ENCODE measurements at places on chromosomes 5 and 9.
A peak's percentile ranks its signal among the peaks of the same experiment; 100 is the strongest.

- peak; percentile 80 for DNase-seq
Measured at GRCh38 chr5:148912714-148913398, 86.4 kb downstream of the ADRB2 start.

DNA sequence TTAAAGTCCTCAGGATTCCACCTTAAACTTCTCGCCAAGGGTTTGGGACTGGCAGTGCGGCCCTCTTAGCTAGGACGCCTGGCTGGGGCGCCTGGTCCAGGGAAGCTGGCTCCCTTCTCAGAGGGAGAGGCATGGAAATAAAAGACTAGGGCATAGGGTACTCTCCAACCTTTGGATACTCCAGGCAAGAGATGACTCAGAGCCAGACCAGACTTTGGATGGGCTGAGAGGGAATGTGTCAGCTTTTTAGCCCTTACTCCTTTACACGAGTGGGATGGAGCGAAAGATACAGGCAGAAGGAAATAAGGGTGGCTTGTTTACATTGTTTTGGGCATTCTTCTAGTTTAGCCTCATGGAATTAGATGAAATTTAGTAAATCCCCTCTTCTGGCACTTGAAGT, 48.2 kb downstream of the IL31RA start:
- DNase-seq = no peak

DNA sequence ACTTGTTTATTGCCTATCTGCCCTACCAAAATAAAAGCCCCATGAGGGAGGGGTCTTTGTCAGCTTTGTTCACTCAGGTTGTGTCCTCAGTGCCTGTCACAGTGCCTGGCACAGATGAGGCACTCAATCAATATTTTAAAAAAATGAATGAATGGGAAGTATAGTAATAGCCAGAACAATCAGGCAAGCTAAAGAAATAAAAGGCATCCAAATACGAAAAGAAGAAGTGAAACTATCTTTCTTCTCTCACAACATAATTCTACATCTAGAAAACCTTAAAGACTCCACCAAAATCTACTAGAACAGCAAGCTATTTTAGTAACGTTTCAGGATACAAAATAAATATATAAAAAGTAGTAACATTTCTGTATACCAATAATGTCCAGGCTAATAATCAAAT, 37.8 kb upstream of the C5orf63 start:
- DNase-seq = no peak

- DNase-seq = no peak
Measured at GRCh38 chr9:109639674-109640579, 140.1 kb upstream of the PALM2AKAP2 start.

DNA sequence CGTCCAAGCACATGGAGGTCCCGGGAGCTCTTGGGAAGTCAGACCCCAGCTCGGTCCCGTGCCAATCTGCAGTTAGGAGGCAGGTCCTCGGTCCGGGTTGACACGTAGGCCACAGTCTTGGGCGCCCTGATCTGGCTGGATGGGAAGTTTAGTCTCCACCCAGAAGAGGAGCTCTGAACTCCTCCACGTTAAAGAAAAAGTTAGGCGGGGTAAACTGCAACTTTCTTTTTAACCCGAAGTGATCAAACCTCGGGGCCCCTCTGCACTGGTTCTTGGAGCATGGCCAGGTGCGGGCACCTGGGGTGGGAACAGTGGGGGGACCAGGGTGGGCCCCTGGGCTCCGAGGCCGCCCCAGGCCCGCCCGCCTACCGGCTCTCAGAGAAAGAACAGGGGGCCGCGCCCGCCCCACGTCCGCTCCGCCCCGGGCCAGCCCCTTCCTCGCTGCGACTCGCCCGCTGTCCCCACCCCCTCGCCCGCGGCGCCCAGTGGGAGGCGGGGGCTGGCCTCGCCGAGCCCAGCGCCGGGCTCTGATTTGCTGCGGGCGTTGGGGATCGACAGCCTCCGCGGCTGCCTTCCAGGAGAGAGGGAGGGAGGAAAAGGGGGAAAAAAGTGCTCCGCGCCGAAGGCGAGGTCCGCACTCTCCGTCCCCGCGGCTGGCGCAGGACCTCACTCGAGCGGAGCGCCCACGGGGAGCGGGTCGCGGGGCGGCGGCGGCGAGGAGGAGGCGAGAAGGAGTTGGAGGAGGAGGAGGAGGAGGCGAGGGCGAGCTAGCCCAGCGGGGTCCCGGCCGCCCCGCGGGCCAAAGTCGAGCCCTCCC, at the start of gene COL5A1:
TSS of gene COL5A1 (plus strand) at position 631 of the 817 bp plus-strand sequence. CDS start 385 bp downstream, outside the sequence.
- DNase-seq = peak; percentile 85

DNA sequence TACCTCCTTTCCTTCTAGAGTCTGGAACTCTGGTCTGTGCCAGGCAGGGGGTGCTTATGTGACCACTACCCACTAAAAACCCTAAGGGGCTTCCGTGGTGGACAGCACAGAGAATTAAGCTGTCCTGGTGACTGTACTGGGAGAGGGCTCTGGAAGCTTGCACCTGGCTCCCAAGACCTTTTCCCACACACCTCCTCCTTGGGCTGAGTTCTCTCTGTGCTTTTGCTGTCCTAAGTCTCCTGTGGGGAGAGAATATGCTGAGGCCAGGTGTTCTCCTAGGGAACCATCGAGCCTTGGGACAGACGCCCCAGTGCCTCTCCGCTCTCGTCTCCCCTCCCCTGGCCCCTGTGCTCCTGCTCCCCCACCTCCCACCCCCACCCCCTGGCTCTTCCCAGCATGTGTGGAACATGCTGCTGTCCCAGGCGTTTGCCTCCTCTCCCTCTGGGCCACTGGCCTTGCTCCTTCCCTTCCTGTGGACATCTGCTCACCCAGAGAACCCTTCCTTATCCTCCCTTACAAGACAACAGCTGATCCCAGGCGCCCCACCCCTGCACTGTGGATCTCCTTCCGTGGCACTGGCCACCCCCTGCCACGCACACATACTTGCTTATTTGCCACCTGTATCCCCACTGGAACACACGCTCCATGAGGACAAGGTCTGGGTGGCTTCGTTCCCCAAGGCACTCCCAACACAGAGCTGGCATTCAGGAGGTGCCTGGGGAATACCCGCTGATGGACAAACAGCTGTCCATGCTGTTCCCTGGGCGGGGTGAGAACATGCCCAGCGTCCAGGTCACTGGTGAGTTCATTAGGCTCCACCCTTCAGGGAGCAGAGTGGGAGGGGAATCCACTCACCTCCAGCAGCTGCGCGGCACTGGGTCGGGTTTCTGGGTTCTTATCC, 83.0 kb downstream of the STK10 start:
- DNase-seq = no peak

DNA sequence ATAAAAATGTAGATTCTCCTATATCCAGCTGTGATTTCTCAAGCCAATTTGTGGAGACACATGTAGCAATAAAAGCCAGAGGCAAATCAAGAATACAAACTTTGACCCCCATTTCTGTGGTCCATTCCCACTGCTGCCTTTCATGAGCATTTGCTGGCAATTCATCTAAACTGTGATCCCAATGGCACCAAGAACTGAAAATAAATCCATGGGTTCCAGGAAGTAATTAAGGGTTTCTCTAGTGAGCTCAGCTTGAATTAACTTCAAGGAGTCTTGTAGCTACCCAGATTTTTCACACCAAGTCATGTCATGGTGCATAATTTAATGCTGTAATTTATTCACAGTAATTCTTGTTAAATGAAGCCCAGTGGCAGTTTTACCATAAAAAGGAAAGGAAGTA, 145.0 kb upstream of the SMC2 start:
- DNase-seq = no peak

GRCh38 chr5:10562201-10563109, 1.4 kb upstream of the ANKRD33B start:
- DNase-seq = no peak

DNA sequence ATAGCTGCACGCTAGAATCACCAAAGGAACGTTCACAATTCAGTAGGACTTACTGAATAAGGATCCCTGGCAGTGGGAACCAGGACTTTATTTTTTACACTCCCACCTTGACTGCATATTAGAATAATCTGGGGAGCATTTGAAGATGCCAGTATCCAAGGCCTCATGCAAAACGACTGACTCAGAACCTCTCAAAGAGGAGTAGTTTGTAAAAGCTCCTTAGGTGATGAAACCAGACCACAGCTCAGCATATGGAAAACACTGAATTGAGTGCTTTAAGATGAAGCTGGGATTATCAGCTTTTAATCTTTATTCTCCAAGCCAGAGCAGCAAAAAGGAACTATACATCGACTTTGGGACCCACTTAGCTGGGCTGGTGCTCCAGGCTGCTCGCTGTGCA, 288.3 kb downstream of the MLLT3 start:
- DNase-seq = no peak

GRCh38 chr9:8136477-8136876, 336.9 kb upstream of the DMAC1 start:
- DNase-seq = no peak

DNA sequence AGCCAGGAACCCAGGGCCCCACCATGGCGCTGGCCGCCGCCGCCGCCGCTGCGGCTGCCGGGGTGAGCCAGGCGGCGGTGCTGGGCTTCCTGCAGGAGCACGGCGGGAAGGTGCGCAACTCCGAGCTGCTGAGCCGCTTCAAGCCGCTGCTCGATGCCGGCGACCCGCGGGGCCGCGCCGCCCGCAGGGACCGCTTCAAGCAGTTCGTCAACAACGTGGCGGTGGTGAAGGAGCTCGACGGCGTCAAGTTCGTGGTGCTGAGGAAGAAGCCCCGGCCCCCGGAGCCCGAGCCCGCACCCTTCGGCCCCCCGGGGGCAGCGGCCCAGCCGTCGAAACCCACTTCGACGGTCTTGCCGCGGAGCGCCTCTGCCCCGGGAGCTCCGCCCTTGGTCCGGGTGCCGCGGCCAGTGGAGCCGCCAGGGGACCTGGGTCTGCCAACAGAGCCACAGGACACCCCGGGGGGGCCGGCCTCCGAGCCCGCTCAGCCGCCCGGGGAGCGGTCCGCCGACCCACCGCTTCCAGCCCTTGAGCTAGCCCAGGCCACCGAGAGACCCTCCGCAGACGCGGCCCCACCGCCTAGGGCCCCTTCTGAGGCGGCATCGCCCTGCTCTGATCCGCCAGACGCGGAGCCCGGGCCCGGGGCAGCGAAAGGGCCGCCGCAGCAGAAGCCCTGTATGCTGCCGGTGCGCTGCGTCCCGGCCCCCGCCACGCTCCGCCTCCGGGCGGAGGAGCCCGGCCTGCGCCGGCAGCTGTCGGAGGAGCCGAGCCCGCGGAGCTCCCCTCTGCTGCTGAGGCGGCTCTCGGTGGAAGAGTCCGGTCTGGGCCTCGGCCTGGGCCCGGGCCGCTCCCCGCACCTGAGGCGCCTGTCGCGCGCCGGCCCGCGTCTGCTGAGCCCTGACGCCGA, 749 bp downstream of the SOWAHA start:
- DNase-seq = no peak

DNA sequence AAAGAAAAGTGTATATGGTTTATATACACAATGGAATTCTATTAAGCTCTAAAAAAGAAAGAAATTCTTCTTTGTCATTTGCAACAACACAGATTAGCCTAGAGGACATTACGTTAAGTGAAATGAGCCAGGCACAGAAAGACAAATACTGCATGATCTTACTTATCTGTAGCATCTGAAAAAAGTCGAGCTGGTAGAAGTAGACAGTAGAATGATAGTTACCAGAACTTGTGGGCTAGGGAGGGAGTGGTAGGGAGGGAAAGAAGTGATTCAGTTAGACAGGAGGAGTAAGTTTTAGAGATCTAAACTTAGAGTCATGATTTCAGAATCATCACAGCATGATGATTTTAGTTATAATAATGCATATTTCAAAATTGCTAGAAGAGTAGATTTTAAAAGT, 184.6 kb downstream of the TLE4 start:
- DNase-seq = no peak

- DNase-seq = no peak
Measured at GRCh38 chr9:16023446-16023845, 470.6 kb downstream of the CCDC171 start.

DNA sequence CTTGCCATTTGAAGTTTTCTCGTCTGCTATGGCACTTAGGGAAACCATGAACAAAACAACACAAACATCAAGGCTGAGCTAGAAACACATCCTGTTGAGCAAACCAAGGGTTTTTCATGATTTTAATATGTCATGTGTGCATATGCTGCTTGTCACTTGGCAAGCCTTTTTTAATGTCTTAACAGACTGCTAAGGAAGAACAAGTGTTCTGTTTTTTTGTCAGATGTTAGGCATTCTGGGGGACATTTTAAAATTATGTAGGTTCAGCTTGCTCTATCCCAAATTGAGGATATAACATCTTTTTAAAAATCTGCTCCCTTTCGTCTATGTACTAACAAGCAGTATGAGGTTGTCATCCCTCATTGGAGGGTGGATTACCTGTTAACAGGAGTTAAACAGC, 150.3 kb downstream of the HTR1A start:
- DNase-seq = no peak

DNA sequence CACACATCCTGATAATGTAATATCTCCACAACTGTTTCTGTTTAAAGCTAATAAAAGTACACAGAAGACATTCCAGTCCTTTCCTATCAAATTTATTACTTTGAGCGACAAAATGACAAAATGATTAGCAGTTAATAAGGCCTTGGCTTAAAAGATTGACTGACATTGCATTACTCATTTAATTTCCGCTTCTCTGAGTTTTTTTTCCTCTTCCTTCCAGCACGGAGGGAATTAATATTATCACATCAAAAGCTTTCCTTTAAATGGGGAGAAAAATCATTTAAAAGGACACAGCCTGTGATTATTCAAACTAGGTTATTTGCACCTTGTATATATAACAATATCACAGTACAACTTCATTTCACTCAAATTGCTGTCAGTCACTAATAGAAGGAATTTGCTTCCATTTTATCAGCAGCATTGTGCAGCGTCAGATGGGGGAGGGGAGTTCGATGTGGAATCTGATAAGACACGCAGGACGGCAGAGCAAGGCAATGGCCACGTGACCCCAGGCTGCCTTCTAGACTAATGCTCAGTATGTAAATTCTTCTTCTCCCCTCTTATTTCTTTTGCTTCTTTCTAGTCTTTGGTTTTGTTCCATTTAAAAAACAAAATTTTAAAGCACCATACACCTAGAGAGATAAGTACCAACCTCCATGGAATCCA, 400.5 kb downstream of the IRX1 start:
- DNase-seq = no peak

DNA sequence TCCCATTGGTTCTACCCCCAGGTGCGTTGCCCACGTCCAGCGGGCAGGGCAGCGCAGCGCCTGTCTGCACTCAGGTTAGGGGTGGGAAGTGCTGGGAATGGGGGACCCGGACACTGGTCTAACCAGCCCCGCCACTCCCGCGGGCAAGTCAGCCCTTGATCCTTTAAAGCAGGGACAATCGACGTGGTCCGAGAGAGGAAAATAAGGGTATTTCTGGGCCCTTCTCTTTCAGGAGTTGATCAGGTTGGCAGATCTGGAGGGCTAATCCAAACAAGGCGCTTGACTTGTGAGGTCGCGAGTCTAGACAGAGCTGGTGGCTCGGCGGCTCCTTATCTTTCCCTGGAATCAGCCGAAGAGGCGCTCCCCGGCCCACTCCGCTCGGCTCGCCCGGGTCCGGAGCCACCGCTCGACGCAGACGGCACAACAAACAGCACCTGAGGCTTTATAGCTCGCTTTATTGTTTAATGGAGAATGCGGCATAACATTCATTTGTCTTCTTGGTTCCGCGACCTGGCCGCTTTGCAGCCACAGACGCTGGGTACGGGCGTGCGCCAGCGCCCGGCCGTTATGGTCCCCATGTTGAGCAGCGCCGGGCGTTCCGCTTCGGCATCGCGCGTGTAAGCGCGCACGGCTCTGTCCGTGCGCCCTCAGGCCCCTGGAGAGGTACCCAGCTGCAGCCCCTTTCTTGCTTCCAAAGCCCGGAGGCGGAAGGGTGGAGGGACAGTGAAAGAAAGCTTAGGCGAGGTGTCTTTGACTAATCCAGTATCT, 15.8 kb downstream of the ISL1 start:
- DNase-seq = no peak
